ENCODE measurements at places on chromosomes 16 and 17.

- DNase-seq: no peak
Observed at GRCh38 chr17:7588553-7589203, 1.2 kb downstream of the SOX15 start.

DNA sequence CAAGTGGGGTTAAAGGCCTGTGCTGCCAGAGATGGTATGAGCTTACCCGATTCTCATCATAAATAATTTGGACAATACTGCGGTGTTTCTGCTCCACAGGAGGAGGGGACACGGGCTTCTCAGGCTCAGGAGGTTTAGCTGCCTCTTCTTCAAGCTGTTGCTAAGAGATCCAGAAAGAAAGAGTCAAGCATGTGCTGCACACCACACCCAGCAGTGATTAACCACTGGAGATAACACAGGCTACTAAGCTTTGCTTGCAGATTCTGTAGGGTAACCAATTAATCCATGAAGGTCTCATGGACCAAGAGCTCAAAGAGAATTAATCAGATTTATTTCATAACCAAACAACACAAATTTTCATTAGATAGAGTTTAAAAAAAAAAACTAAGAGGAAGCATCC is 56.6 kb downstream of the NCOR1 start:
- DNase-seq: no peak

DNA sequence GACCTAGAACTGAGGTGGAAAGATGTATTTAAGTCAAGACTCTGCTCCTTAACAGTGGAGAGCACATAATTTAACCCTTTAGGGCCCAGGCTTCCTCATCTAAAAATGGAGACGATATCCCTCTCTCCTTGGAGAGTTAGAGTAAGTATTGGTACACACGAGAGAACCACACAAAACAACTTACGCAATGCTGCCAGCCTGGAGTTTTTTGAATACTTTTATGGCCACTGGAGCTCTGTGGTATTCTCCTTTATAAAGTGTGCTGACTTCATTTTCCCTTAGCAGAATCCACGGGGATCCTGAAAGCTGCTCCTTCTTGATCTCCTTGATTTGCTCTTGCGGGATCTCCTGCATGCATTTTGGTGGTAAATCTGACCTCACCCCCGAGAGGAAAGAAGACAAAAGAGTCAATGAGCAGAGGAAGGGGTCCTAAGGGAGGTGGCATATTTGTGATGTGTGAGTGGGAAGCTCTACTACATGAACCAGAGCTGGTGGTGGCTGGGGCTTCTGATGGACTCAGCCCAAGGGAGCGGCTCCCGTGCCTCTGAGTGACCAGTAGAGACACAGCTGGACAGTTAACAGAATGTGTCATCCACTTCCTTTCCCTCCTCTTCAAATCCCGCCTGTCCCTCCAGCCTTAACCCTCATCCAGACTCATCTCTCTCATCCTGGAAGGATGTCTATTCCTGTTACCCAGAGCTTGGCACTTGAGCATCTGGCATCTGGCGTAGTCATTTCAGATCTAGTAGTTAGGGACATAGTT is 9.4 kb downstream of the MLKL start:
- no peak for DNase-seq

DNA sequence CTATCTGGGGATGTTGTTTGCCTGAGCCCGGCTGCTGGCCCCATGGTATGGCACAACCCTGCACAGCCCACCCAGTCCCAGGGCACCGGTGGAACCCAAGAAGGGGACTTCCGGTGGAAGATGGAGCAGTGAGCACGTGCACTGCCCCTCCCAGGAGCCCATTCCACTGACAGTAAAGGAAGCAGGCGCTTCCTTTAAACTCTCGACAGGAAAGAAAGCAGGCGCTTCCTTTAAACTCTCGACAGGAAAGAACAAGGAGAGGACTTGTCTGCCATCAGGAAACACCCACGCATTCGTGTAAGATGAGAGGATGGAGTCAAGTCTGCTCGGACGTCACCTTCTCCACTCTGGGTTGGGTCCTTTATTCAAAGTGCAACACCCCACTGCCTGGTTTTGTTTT is 53.7 kb downstream of the IL21R start:
- no peak for DNase-seq

DNA sequence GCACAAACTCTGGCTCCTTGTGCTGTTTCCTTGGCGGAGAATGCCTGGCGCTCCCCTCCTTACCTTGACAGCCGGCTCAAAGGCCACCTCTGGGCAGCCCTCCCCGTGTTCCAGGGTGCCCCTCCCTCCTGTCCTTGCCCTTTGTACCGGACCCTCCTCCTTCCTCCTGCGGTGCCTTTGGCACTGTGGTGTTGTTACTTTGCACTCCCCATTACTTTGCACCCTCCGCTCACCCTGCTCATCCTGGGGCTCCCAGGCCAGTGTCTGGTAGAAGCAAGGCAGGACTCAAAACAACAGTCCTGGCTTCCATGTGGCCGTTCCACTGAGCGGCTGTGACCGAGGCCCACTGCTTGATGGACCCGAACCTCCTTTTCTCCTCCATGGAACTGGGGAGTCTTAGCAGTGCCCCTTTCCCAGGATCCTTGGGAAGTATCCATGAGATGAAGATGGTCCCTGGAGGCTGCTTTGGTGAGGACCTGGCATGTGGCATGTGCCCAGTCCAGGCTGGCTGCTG is 147.8 kb downstream of the CMIP start:
- DNase-seq: no peak

GRCh38 chr16:27780468-27781194 is 230.7 kb downstream of the KATNIP start:
- no peak for DNase-seq

GRCh38 chr16:47247690-47248089 is 103.9 kb upstream of the NETO2 start:
- DNase-seq: no peak

- no peak for DNase-seq
Observed at GRCh38 chr17:14575471-14575953, 274.6 kb downstream of the HS3ST3B1 start.

GRCh38 chr16:85988723-85989313 is 89.9 kb downstream of the IRF8 start:
- DNase-seq: no peak

- no peak for DNase-seq
Observed at GRCh38 chr16:2966808-2967191, 2.3 kb upstream of the PAQR4 start.

DNA sequence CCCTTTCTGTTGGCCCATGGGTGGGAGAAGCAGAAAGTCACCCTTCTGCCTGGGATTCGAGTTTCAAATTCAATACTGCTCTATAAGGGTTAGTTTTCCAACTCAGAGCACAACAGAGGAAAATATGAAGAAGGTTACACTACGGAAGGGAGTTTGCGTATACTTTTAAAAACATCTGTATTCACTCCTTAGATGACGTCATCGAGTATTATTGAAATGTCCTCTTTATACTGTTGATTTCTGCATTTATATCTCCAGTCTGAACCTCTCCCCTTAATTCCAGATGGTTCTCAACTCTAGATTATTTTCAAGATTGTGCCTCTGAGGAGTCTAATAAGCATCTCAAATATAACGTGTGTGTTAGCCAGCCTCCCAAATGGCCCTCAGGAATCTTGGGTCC is 249.1 kb downstream of the MAP2K4 start:
- DNase-seq: no peak

DNA sequence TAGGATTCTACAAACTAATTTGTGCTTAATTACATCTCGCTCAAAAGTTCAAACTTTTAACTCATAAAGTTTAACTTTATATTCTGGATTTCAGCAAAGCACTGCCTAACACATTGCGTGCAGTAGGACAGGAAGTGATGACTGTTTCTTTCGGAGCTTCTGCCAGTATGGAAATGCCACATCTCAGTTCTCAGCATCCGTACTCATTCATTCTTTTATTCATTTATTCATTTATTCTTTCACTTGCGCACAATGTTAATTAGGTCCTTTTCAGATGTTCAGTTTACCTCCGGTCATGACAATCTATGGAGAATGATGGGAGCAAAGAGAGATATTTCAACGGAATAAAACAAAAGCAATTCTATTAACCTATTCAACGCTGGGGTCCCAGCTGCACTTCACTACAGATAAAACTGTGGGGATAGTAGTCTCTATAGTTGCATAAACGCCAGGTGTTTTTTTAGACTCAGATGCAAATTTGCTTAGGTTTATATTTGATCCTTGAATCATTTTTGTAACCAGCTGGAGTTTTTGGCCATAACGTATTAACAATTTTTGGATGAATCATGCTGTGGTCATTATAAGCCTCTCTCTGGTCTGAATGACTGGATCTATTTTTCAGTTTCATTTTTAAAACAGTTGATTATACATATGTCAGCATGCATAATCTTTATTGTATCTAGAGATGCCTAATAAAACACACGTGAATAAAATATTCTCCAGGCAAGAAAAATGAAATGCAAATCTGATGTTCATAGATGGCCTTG is 143.9 kb downstream of the KCNJ2 start:
- DNase-seq: no peak

DNA sequence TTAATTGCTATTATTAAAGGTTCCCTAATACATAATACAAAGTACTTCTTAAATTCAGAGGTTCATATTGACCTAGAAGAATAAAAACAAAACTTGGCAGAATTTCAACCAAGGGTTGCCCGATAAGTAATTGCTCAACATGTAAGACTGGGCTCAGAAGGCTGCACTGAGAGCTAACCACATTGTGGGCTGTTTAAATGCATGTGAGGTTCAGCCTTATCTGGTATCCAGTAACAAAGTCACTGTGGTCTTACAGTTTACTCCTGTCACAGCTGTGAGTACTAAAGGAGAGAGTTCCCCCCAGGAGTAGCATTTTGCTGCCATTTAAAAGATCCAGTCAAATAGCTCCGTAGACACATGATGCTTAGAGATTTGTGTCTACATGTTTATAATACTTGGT is 1.6 kb upstream of the DHRS11 start:
- DNase-seq: no peak

DNA sequence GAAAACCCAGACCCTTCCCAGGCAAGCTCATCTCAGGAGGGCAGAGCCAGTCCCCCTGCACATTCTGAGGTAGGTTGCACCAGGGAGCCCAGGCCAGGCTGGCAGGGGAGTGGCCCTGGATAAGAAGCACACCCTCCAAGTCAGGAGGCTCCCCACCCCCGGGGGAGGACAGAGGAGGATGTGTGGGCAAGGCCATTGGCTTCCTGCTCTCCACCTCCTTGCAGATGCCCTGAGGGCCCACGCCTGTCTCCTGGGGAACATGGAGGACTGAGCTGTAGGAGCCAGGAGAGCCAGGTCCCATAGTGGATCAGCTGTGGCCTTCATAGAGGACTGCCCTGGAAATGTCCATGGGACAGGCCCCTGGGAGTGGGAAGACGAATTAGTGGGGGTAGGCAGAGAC is 126.7 kb downstream of the IRF8 start:
- no peak for DNase-seq

- no peak for DNase-seq
Observed at GRCh38 chr17:56756536-56756935, 77.2 kb downstream of the C17orf67 start.

GRCh38 chr16:86883583-86884389 is 305.4 kb downstream of the FOXL1 start:
- no peak for DNase-seq

- peak; percentile 49 for DNase-seq
Observed at GRCh38 chr17:4950075-4950745, 709 bp upstream of the ENO3 start.

GRCh38 chr16:89257757-89258465 is 40.4 kb downstream of the ZNF778 start:
- DNase-seq: no peak

GRCh38 chr17:47898241-47898640 is 2.2 kb downstream of the SP2 start:
- DNase-seq: no peak

DNA sequence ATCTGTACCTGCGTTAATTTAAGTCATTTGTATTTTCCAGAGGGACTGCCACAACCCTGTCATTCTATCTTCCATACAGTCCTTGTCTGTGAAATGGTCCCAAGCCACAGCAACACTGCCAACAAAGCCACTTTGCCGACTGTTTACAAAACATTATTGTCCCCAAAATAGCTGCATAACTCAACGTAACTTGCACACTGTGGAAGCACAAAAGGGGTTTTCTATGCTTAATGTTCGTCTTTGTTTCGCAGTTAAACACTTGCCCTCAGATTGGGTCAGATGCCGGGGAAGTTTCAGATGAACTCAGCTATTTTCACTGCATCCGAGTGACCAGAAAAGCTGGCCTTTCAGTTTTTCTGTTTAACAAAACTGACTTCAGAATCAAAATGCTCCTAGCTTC is 4.6 kb downstream of the SEC14L5 start:
- no peak for DNase-seq

- DNase-seq: no peak
Observed at GRCh38 chr17:77542011-77542410, 401.2 kb downstream of the SEC14L1 start.

DNA sequence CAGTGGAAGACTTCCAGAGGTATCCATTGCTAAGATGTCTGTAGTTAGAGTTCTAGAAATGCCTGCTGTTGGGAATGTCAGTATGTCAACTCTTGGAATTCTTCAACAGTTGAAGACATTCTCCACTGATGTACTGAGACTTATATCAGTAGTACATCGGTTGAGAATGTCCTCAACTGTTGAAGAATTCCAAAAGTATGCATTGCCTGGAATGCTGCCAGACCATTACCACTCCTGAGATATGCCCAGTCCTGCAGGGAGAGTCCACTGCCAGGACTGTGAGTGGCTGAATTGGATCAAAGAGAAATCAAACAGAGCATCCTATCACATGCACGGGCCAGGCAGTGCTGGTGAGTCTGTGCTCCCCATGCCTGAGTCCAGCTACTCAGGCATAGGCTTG is 42.0 kb downstream of the IL21R start:
- DNase-seq: no peak

- DNase-seq: peak; percentile 56
Observed at GRCh38 chr17:38867968-38868816, 1.7 kb upstream of the LASP1 start.

DNA sequence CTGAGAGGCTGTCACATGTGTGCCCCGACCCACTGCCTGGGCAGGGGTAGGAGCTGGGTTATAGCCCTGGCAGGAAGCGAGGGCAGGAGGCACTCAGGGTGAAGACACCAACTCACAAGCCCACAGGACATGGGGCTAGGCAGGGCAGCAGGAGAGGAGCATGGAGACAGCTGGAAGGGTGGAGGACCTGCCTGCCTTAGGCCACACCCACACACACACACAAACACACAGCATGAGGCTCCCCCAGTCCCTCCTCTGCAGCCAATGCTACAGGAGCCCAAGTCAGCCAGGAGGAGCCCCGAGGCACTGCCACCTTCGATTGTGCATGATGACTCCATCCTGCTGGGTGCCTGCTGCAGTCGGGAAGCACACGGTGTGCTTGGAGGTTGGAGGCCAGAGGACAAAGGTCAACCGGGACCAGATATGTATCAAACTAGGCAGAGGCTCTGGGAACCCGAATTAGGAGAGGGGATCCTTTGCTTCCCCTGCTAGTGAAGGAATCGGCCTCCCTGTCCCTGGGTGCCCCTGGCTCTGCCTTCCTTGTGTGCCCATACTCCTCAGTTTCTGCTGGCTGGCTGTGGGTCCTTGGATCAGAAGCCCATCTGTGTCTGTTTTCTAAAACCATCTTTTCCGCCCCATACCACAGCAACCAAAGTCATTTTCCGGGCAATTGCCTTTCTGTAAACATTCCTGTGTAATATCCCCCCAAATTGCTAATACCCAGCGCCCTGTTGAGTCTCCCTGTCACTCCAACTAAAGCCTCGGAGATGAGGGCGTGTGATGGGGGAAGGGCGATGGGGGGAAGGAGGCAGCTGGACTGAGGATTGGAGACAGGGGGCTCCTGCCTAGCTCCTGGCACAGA is 20.5 kb downstream of the SRCIN1 start:
- no peak for DNase-seq

GRCh38 chr17:49035470-49036269 is 38.5 kb downstream of the IGF2BP1 start:
- peak; percentile 54 for DNase-seq

- no peak for DNase-seq
Observed at GRCh38 chr17:49823614-49824013, 24.3 kb downstream of the TAC4 start.

- no peak for DNase-seq
Observed at GRCh38 chr16:57354311-57354710, 4.3 kb upstream of the CCL22 start.
